T-helper 2 cell treated with Interferon-gamma antibody and Interleukin-4, amounts not matched to agents 5 μg/mL and 100 μg/mL, for 36 hours (primary cell): ENCODE measurements at places on chromosomes 7 and 10.

- peaks cover 54% of the 10 kb centered on the region for H3K4me1 ChIP-seq
- H3K4me3 ChIP-seq, result no peak overlapping the region
- peaks cover 2% of the 10 kb centered on the region for H3K36me3 ChIP-seq
- DNase-seq, result no peak
- H3K27me3 ChIP-seq, result no peaks in the 10 kb centered on the region
Observed at GRCh38 chr10:3813267-3813666, 28.3 kb upstream of the KLF6 start.

DNA sequence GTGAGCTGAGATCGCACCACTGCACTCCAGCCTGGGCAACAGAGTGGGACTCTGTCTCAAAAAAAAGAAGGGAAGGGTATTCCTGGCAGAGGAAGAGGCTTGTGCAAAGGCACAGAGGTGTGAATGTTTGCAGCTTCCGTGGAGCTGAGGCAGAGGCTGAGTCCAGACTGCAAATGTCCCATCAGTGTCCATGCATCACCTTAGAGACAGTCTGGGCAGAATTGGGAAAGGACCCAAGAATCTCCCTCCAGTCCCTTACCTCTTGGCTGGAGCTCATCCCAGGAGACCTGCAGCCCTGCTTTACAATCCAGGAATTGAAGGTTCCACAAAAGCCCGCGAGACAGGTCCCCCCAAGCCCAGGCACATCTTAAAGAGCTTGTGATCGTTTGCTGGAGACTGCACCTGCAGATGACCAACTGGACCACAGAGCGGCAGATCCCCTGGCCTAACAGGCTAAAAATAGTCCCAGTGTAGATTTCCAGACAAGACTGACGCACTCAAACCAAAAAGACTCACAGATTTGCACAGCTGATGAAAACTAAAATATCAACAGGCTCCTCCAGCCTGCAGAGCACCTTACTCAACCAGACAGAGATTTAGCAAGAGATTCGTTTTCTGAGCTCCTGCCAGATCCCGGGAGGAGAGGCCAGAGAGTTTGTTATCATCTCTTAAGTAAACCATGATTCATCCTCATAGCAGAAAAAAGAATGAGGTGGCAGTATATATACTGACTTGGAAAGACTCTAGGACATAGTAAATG lies 22.9 kb upstream of the NANOS1 start:
- H3K36me3 ChIP-seq, result no peaks in the 10 kb centered on the region
- no peak overlapping the region for H3K4me3 ChIP-seq
- DNase-seq, result no peak

DNA sequence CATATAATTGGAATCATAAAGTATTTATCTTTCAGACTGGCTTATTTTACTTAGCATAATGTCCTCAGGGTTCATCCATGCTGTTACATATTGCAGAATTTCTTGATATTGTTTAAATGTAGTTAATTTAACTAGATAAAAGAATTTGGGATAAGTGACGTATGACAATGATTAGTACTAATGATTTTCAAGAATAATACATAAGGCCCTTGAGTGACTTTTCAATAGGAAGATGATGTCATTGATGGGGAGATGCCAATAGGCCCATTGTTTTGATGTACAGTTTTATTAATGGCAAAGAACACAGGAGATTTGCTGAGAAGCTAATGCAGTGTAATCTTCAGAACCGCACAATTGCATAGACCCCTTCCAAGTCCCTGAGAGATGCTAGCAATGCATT lies 537.4 kb upstream of the PHF14 start:
- H3K27ac ChIP-seq, result no peak overlapping the region
- H3K4me1 ChIP-seq, result no peaks in the 10 kb centered on the region

DNA sequence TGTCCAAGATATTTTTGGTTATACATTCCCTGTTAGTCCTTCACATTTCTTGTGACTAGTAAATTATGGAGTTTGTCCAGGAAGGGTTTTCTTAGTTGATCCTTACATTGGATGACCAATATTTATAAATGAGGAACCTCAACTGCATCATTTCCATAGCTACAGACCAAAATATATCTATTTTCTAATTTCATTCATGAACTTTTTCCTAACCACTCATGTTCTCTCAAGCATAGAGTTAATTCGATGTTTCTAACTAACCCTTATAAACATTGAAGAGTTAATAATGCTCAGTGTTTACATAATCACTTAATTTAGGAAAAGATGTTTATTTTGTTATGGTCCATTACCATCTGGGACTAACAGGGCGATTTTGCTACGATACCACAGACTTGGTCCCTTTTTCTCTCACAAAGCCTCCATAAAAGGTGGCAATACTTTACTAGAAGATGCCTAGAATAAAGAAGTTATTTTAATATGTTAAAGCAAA lies 591.0 kb downstream of the MAGI2 start:
- no peak overlapping the region for H3K4me3 ChIP-seq
- DNase-seq, result no peak
- H3K27me3 ChIP-seq, result no peaks in the 10 kb centered on the region
- no peaks in the 10 kb centered on the region for H3K4me1 ChIP-seq
- no peaks in the 10 kb centered on the region for H3K36me3 ChIP-seq

GRCh38 chr10:132030898-132031463 lies 34.8 kb upstream of the JAKMIP3 start:
- no peaks in the 10 kb centered on the region for H3K36me3 ChIP-seq
- H3K4me3 ChIP-seq, result no peak overlapping the region
- no peak for DNase-seq
- peaks cover 5% of the 10 kb centered on the region for H3K4me1 ChIP-seq

- no peaks in the 10 kb centered on the region for H3K4me1 ChIP-seq
- no peak overlapping the region for H3K27ac ChIP-seq
- DNase-seq, result no peak
- no peaks in the 10 kb centered on the region for H3K27me3 ChIP-seq
Observed at GRCh38 chr7:14687241-14687640, 215.3 kb downstream of the DGKB start.

- peaks cover 4% of the 10 kb centered on the region for H3K27me3 ChIP-seq
- no peak overlapping the region for H3K4me3 ChIP-seq
- H3K4me1 ChIP-seq, result peaks cover 21% of the 10 kb centered on the region
Observed at GRCh38 chr10:33215635-33216034, 118.8 kb downstream of the NRP1 start.

DNA sequence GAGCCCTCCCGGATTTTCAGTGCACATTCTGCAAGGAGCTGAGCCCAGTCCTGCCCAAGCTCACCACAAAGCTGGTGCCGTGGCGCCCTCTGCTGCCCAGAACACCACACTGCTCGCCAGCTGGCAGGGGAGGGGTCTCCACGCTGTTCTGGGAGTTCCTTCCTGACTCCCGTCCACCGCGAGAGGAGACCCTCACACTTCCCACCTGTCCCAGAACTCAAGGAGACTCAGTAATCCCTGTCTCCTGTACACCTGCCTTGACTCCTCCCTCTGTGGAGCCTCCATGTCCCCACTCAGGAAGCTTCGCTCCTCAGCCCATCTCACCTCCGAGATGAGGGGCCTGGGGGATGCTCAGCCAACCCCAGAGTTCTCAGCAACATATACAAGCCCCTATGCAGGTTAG lies 11.3 kb downstream of the C10orf105 start:
- H3K4me1 ChIP-seq, result peaks cover 20% of the 10 kb centered on the region
- DNase-seq, result peak; percentile 43
- no peak overlapping the region for H3K4me3 ChIP-seq

GRCh38 chr10:121556455-121556854 lies 41.8 kb downstream of the FGFR2 start:
- H3K36me3 ChIP-seq, result no peaks in the 10 kb centered on the region
- H3K4me1 ChIP-seq, result no peaks in the 10 kb centered on the region
- H3K27ac ChIP-seq, result no peak overlapping the region

GRCh38 chr10:19749185-19749729 lies 67.0 kb upstream of the PLXDC2 start:
- H3K27ac ChIP-seq, result no peak overlapping the region
- no peaks in the 10 kb centered on the region for H3K27me3 ChIP-seq
- H3K4me1 ChIP-seq, result no peaks in the 10 kb centered on the region
- no peak for DNase-seq

DNA sequence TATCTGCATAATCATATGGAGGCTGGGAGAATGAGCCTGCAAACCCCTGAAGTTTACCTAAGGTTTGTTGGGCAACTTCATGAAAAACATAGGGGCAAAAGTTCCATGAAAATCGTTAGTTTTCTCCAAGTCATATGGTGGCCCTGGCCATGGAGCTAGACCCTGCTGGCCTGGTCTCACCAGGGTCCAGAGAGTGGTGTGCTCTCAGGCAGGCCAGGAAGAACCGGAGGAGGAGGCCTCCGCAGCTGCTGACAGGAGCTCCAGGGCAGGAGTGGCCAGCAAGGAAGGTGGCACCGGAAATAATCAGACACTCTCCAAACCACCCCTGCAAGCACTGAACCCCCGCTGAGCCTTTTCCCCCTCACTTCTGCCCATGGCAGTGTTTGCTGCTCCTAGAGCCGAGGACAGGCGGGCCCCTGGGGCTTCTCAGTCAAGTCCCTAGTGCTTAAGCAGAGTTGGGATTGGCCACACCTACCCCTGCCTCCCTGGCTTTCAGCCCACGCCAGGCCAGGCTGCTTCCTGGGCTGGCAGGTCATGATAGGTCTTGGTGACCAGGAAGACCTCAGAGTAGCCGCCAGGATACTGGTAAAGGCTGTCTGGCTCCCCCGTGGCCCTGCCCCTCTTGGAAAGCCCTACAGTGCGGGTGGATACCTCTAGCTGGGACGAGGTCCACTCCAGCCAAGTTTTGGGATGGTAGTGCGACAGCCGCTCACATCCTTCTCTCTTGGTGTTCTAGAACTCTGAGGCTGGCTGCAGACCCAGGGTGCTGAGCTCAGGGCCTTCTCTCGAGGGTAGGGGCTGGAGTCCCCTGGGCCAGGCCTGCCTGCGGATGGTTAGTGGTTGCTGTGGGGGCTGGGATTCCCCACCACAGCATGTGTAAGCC lies 242.8 kb downstream of the MGMT start:
- H3K36me3 ChIP-seq, result no peaks in the 10 kb centered on the region
- no peak for DNase-seq
- H3K4me1 ChIP-seq, result no peaks in the 10 kb centered on the region
- H3K4me3 ChIP-seq, result no peak overlapping the region

- H3K4me1 ChIP-seq, result no peaks in the 10 kb centered on the region
- H3K27ac ChIP-seq, result no peak overlapping the region
- no peak overlapping the region for H3K4me3 ChIP-seq
- no peak for DNase-seq
Observed at GRCh38 chr7:132073920-132074589, 502.2 kb downstream of the PLXNA4 start.
